ENCODE measurements at places on chromosomes 6 and 20.

GRCh38 chr6:41636833-41637193 is 1.5 kb upstream of the MDFI start:
- no peak for DNase-seq

- DNase-seq = no peak
Measured at GRCh38 chr20:8933381-8933807, 135.5 kb upstream of the PLCB4 start.

- DNase-seq = no peak
Measured at GRCh38 chr20:10356628-10357027, 77.4 kb downstream of the MKKS start.

GRCh38 chr20:52899041-52899608 is 73.0 kb upstream of the TSHZ2 start:
- no peak for DNase-seq

GRCh38 chr6:26311385-26312095 is 53.5 kb upstream of the BTN3A2 start:
- DNase-seq = peak; percentile 96

- DNase-seq = no peak
Measured at GRCh38 chr6:17741507-17741906, 34.8 kb upstream of the NUP153 start.

DNA sequence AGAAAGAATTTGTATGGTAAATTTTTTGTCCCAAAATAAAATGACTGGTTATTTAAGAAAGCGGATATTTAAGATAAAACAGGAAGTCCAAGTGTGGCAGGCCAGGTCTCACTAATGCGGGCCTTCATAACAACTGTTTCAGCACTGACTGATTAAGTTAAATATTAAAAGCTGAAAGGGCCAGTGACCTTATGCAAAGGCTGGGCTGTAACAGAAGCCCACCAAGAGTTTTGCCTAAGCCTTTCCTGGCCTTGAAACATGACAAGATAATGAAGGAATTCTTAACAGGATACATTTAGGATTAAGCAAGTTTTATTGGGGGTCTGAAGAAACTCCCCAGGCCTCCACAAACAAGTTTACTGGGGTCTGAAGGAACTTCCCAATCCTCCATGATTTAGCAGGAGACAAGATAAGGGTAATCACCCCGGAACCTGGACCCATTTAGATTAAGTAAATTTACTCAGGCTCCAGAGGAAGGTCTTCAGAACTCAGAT is 36.3 kb downstream of the ZNF133 start:
- DNase-seq = no peak

GRCh38 chr6:6586671-6587526 is 1.6 kb upstream of the LY86 start:
- no peak for DNase-seq

GRCh38 chr6:39831701-39832100 is 39.5 kb downstream of the DAAM2 start:
- no peak for DNase-seq

GRCh38 chr20:56443654-56444540 is 24.5 kb upstream of the RTF2 start:
- no peak for DNase-seq

DNA sequence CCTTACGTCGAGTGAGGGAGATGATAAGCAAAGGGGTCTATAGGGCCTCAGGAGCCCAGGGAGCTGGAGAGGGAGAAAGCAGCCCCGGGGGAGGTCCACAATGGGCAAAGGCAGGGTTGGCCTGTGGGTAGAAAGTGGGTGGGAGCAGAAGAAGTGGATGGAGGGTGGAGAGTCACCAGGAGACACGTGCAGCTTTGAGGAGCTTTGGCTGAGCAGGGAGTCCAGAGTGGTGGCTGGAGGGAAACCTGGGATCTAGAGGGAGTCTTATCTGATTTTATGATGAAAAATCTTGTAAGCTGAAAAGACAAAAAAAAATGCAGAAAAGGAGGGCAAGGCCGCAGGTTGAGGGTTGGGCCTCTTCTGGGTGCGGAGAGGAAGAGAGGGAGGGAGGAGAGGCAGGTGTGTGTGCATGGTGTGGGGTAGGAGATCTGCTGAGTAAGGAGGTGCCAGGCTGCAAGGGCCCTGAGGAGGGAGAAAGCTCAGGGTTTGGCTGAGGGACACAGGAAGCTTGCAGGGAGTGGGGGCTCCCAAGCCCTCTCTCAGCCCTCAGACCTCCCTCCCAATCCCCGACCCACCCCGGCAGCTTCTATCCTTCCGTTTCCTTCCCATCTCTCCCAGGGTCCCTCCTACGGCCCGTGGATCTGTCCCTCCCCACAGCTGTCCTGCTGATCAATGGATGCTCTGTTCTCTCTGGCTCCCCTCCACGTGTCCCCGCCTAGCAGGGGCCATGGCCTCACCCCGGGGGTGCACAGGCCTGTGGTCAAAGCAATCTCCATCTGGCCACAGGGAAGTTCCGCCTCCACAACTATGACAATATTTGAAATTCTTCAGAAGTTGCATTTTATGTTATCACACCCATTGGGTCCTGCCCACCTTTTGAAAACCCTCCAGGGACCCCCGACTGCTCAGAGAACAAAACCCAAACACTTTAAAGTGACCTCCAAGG is 17.1 kb upstream of the BPI start:
- DNase-seq = no peak

DNA sequence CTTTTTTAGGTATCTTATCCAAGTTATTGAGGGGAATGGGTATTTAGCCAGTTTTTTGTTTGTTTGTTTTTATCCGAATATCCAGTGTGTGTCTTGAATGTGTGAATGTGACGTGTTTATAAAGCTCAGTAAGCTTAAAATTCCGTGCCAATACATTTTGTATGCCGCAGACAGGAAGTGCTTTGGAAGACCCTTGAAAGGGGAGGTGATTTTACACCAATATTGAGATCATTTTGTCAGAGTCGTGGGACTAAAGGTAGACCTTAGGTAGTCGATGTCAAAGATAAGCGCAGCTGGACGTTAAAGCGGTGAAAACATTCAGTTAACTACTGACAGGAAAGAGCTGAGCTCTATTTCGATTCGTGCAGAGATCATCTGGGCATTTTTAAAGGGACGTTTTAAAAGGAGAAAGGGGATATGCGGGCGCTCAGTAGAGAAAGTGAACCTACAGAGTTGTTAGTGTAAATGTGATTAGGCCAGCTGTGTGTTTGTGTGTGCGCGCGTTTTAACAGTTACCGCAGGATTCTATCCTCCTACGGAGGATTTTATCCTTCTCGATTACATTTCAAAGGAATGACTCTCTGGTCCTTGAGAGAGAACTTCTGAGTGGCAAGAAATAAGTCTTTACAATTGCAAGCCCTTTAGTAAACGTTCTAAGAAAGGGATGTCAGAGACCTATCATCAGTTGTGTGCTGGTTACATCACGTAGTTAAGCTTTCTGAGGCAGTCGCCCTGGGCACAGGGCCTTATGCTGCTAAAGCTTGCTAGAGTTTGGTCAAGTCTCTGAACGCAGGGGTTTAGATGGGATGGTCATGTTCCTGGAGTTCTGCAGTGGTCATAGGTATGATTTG is 625 bp upstream of the ECHDC1 start:
- peak; percentile 83 for DNase-seq

GRCh38 chr6:28001751-28002150 is 44.7 kb downstream of the OR2B6 start:
- no peak for DNase-seq

GRCh38 chr6:1572892-1573291 is 36.8 kb upstream of the FOXC1 start:
- DNase-seq = no peak

GRCh38 chr6:17281100-17281496 is at the start of gene RBM24:
RBM24 (plus strand) TSS chr6:17281361; CDS start chr6:17281582, 221 bp downstream.
- DNase-seq = no peak

DNA sequence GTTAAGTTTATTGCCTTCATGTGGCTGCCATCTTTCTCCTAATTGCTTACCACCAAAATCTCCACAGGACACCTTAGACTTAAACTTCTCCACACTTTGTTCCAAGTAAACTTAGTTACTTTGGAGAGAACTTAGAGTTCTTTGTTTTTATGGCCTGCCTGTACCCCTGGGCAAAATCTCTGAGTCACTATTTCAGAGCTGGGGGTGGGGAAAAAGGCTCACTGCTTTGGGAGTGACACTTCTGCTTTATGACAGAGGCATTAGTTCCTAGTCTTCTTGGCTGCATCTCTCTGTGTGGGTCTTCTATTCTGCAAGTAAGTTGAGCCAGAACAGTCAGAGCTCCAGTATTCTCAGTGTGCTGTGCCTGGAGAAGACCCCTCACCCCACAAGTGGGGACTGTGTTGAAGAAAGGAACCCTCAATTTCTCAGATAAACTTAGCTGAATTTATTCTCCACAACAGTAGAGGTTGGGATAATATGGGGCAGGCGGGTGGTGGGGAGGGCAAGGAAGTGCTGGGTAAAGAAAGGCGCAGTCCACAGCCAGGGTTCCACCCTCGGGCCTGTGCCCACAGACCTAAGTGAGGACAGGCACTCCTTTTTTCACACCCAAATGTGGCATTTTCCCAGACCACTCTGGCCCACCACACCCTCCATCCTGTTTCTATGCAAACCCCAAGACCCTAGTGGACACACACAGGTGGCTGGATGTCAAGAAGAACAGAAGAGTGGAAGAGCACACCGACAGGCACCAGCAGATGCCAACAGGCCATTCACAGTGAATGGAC is 636.6 kb upstream of the MAN1A1 start:
- peak; percentile 87 for DNase-seq

GRCh38 chr6:141024526-141024925 is 1108.2 kb upstream of the GJE1 start:
- no peak for DNase-seq

DNA sequence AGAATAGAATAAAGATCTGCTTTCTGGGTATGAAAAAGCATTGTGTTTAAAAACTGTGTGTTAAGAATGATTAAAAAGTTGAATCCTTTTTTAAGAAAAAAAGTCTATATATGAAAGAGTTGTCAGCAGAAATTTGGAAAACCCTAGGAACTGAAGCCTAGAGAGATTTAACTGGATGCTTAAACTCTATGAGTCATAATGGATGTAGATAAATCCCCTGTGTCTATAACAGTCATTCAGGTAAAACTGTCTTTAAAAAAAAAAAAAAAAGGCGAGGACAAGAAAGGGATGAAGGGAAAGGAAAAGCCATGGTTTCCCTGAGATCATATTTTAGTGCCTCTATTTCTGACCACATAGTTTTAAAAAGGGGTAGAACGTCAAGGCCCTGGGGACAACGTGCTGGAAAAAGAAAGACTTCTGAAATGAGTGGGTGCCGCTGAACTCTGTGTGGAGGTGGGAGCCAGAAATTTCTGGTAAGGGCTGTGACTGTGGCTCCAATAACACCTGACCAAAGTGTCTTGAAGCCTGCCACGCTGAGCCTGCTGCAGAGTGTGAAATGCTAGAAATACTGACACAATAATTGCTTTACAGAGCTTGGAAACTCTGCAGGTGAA is 302.6 kb upstream of the ARID1B start:
- no peak for DNase-seq

GRCh38 chr20:62079166-62079565 is 13.5 kb upstream of the TAF4 start:
- no peak for DNase-seq

GRCh38 chr6:156028335-156029131 is 572.9 kb upstream of the NOX3 start:
- no peak for DNase-seq

- DNase-seq = no peak
Measured at GRCh38 chr6:101089640-101090039, 208.5 kb upstream of the ASCC3 start.

- DNase-seq = no peak
Measured at GRCh38 chr20:44901974-44902373, 7.9 kb upstream of the PABPC1L start.

GRCh38 chr6:106519460-106520394 is 109.6 kb downstream of the RTN4IP1 start:
- peak; percentile 92 for DNase-seq

GRCh38 chr6:3438190-3439167 is 18.4 kb downstream of the SLC22A23 start:
- DNase-seq = no peak

- no peak for DNase-seq
Measured at GRCh38 chr6:38531134-38531533, 108.6 kb downstream of the BTBD9 start.

DNA sequence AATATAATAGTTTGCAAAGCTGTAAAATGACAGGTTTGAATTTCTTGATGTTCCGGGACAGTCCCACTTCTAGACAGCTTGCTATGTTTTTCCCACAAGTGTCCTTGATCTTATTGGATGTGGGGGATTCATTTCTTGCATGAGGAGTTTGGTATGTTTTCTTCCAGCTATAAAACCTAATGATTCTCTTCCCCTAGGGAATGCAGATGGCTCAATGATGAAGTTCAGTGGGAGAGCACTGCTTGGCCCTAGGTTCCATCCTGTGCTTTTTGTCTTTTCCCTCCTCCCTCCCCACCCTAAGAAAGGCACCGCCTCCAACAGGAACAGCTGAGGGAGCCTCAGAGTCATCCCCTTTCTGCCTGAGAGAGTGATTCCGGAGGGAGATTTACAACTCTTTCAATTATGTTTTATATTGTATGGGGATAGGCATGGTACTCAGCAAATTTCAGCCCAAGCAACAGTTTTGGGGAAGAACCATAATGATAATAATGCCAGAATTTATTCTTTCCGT is 149.2 kb downstream of the PHACTR1 start:
- DNase-seq = no peak

GRCh38 chr6:106764353-106764980 is 135.1 kb downstream of the QRSL1 start:
- peak; percentile 20 for DNase-seq

DNA sequence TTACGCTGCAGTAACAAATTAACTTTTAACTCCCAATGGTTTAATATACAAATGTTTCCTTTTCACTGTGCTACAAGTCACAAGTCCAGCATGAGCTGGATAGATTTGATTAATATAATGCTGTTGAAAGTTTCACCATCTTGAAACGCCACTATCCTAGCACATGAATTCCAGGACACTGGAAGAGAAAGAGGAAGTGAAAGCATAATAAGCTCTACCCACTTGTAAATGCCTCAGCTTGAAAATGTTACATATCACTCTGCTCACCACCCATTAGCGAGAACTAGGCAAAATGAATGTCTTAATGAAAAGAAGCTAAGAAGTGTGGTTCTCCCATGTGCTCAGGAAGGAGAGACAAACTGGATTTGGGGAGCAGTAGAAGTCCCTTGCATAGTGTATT is 46.9 kb downstream of the PCSK2 start:
- DNase-seq = peak; percentile 5

GRCh38 chr6:27678469-27678868 is 205.6 kb upstream of the ZNF184 start:
- DNase-seq = peak; percentile 66

GRCh38 chr6:40760887-40761286 is 173.7 kb upstream of the LRFN2 start:
- DNase-seq = no peak

DNA sequence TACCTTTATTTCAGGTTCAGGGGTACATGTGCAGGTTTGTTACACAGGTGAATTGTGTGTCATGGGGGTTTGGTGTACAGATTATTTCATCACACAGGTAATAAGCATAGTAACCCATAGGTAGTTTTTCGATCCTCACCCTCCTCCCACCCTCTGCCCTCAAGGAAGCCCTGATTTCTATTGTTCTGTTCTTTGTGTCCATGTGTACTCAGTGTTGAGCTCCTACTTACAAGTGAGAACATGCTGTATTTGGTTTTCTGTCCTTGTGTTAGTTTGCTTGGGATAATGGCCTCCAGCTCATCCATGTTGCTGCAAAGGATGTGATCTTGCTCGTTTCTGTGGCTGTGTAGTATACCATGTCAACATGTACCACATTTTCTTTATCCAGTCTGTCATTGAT is 66.0 kb downstream of the STK4 start:
- DNase-seq = no peak

GRCh38 chr20:10329387-10330005 is 104.5 kb downstream of the MKKS start:
- no peak for DNase-seq
